Thoracic aorta (tissue), 2 donors: ENCODE measurements at places on chromosomes 1 and 21.

- DNase-seq: no peak
Observed at GRCh38 chr1:25039229-25039628, 109.2 kb upstream of the RUNX3 start.

GRCh38 chr1:37931102-37931360 is 15.8 kb downstream of the INPP5B start:
- DNase-seq: no peak

DNA sequence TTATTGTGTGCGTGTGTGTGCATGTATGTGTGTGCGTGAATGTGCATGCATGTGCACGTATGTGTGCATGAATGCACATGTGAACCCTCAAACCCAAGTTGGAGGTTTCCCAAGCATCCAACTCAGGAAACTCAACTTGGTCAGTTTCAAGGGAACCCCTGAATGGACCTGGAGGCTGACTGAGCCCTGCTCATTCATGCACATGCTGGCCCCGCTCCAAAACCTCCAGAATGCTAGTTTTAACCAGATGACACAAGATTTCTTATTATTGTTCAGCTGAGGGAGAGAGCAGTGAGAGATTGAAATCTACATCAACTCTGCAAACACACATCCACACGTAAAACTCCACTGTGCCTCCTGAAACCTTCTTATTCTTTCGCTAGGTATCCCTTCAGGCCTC is 104.4 kb downstream of the OMA1 start:
- no peak for DNase-seq

- DNase-seq: no peak
Observed at GRCh38 chr1:5722635-5723164, 269.5 kb downstream of the NPHP4 start.

- DNase-seq: no peak
Observed at GRCh38 chr1:190739926-190740325, 262.3 kb upstream of the BRINP3 start.

DNA sequence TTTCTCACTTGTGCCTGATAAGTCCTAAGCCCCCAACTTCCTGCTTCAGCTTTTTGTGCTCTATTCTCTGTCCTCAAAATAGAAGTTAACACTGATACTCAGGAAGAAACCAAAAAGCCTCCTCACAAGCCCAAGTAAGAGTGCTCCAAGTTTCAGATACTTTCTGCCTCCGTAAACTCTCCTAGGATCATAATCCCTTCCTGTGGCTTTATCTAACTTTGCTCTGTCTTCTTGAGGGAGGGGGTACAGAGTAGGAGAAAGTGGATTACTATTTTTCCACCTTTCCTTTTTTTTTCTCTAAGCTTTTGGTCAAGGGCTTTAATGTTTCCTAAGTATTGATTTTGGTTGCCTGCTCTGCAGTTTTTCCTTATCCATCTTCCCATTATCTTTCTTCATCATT is 54.6 kb downstream of the DPH5 start:
- DNase-seq: no peak

- DNase-seq: no peak
Observed at GRCh38 chr1:173453982-173454381, 23.2 kb upstream of the PRDX6 start.
